Lower leg skin (tissue), 4 donors: ENCODE measurements at places on chromosomes 4 and X.

DNA sequence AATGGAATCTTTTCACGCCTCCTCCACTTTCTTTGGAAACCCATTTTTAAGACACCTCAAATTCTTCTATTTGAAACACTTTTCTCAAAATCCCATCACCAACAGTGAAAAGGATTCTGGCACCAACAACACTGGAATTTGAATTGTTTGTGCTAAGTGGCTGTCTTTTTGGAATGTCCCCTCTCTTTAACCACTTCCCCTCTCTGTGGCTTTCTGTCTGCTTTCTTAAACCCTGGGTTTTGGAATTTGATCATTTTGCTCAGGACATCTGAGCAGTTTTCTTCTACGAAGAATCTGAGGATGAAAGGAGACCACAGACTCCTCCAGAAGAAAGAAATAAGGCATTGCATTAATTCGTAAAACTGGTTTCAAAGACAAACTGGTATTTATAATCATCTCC lies 89.0 kb downstream of the MXRA5 start:
- no peak for DNase-seq

- DNase-seq, result no peak
These were observed 93.7 kb upstream of the MAOA start for GRCh38 chrX:43562372-43562771.

DNA sequence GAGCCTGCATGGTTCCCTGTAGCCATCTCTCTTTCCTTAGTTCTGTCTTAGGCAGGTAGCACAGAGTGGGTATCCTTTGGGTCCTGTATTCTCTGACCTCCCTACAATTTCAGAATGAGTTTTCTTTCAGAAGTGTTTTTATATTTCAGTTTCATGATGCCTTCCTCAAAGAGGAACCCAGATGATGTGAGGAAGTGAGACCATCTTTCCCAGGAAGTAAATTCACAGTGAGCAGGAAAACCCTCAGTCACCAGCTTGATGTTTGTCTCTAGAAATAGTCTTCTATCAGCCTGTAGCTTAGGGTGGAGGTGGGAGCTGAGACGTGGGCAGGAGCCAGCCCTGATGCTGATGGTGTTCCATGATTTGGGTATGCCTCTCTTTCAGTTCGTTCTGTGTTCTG lies 16.9 kb downstream of the PLAC1 start:
- no peak for DNase-seq

GRCh38 chr4:4871242-4871572 lies 11.7 kb downstream of the MSX1 start:
- DNase-seq, result no peak

DNA sequence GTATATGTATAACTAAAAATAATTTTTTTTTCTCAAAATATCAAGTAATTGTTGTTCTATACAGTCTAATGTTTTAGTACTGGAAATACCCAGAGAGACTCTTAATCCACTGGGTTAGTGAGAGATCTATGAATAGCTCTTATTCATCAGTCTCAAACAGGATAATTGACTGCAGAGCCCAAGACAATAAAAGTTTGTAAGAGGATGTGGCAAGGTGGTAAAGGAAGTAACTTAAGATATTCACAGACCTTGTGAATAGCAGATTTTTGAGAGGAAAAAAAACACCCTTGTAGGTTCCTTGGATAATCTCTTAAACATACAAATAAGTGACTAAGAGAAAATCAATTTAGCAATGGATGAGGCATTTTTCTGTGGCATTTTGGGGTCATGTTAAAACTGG lies 210.9 kb upstream of the FAM241A start:
- no peak for DNase-seq

DNA sequence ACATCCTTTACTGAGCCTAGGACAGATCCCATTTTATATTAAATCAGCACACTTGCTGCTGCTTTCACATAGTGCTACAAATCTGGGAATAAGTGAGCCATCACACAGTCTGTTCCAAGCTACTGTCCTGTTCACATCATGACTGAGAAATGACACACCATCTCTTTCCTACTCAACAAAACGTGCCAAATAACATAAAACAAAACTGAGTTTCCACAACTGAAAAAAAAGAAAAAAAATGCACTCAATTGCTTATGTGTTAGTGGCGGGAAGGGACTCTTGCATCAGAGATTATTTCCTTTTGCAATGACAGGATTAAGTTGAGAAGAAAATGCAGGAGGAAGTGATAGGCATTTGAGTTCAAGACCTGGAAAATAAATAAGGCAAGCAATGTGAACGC lies 109.0 kb downstream of the SHROOM4 start:
- DNase-seq, result no peak
